ENCODE measurements at places on chromosomes 2 and 18. TPM values are rescaled to one million over a fixed set of nuclear protein-coding genes. Genes with fewer than 3 reads are reported as not detected.

RTTN gene
- total RNA-seq: 8.9 TPM

LRRTM1 gene
- not detected for total RNA-seq

CAPN14 gene
- 0.15 TPM for total RNA-seq

CFAP221 gene
- 1.1 TPM for total RNA-seq

PID1 gene
- 0.68 TPM for total RNA-seq

ABCA12 gene
- total RNA-seq: 0.12 TPM

HAT1 gene
- total RNA-seq: 37.2 TPM

ATP6V1B1 gene
- total RNA-seq: not detected

MCEE gene
- 7.2 TPM for total RNA-seq

LOXHD1 gene
- total RNA-seq: not detected

SPP2 gene
- not detected for total RNA-seq

TBC1D8 gene
- 52.3 TPM for total RNA-seq

DNA sequence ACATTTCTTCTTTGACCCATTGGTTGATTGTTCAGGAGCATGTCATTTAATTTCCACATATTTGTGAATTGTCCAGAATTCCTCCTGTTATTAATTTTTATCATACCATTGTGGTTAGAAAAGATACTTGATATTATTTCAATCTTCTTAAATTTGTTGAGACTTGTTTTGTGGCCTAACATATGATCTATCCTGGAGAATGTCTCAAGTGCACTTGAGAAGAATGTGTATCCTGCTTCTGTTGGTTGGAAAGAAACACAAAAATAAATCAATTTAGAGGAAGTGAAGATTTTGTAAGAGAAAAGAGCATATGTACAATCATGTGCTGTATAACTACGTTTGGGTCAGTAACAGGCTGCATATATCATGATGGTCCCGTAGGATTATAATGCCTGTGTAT lies 118.6 kb upstream of the CDC42EP3 start:
- DNase-seq: no peak

GRCh38 chr2:172256886-172257285 lies 154.2 kb upstream of the DLX2 start:
- no peak for DNase-seq

DNA sequence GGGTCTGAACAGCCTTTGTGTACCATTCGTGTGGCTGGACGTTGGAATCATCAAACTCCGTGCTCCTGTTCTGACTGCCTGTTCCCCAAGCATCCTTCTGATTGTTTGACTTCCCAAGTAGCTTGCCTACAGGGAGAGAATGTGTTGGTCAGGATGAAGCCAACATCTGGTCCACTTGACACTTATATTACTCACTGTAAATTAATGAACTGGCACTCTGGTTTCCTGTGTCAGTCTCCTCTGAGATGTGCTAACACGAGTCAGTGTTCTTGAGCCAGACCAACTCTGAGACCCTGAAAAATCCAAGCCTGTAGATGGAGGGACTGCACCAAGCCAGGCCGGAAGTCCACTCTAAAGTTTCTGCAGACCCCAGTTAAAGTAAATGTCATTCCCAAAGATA lies 440.9 kb downstream of the ZNF516 start:
- DNase-seq: no peak

- DNase-seq: no peak
Measured at GRCh38 chr2:239973386-239973785, 51.8 kb downstream of the NDUFA10 start.

GRCh38 chr2:121855510-121855909 lies 100.1 kb downstream of the TSN start:
- DNase-seq: no peak

GRCh38 chr2:98730053-98730706 lies 752 bp downstream of the MGAT4A start:
- no peak for DNase-seq

- DNase-seq: no peak
Measured at GRCh38 chr2:71849607-71850305, 297.9 kb downstream of the CYP26B1 start.

- DNase-seq: no peak
Measured at GRCh38 chr2:313991-314390, 26.1 kb upstream of the ALKAL2 start.

- no peak for DNase-seq
Measured at GRCh38 chr2:239233576-239233975, 167.2 kb downstream of the HDAC4 start.

- no peak for DNase-seq
Measured at GRCh38 chr2:203740871-203741281, 34.4 kb downstream of the CD28 start.

- no peak for DNase-seq
Measured at GRCh38 chr2:176999301-176999700, 213.3 kb upstream of the HNRNPA3 start.

DNA sequence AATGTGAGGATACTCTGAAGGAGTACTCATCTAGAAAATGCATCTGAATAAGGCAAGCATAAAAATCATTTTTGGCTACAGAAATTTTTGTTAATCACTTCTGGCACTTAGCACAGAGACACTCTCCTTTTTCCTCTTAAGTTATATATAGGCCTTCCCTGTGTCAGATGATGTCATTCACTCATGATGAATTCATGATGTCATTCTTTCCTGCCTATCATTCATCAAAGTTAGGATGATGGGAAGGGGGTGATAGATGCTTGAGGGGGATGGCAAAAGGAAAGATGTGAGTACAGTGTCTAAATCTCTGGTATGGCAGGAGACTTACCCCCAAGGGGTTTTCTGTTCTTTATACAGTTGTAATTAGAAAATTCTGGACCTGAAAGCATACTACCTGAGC lies 42.0 kb downstream of the MAP3K20 start:
- DNase-seq: no peak

GRCh38 chr2:235836491-235836911 lies 331.7 kb downstream of the GBX2 start:
- DNase-seq: no peak

GRCh38 chr2:207078186-207078798 lies 87.5 kb downstream of the KLF7 start:
- no peak for DNase-seq

GRCh38 chr2:74548285-74548899 lies 5.3 kb downstream of the LOXL3 start:
- no peak for DNase-seq

GRCh38 chr2:138522556-138522955 lies 21.0 kb downstream of the SPOPL start:
- no peak for DNase-seq

- peak; percentile 98 for DNase-seq
Measured at GRCh38 chr2:191846515-191847476, at the start of gene CAVIN2. Gene CAVIN2, minus strand, starts transcription at chr2:191847088. Its CDS starts 163 bp downstream, at chr2:191846925.

GRCh38 chr2:97764559-97765263 lies 51.3 kb downstream of the ZAP70 start:
- DNase-seq: no peak

DNA sequence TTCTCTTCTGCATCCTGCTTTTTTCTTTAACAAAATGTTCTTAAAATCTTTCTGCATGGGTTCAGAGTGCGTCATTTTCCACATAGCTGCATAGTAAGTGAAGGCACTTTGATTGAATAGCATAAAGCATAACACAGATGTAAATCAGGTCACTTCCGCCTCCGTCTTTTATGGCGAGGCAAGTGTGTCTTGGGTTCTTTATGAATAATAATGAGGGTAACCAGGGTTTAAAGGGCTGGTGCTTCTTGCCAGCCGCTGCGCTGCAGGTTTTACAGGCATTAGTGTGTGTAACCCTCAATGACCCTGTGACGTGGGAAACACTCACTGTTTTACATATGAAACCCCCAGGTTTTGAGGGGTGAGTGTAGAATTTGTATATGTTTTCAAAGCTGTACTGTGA lies 164.2 kb downstream of the MYT1L start:
- no peak for DNase-seq

DNA sequence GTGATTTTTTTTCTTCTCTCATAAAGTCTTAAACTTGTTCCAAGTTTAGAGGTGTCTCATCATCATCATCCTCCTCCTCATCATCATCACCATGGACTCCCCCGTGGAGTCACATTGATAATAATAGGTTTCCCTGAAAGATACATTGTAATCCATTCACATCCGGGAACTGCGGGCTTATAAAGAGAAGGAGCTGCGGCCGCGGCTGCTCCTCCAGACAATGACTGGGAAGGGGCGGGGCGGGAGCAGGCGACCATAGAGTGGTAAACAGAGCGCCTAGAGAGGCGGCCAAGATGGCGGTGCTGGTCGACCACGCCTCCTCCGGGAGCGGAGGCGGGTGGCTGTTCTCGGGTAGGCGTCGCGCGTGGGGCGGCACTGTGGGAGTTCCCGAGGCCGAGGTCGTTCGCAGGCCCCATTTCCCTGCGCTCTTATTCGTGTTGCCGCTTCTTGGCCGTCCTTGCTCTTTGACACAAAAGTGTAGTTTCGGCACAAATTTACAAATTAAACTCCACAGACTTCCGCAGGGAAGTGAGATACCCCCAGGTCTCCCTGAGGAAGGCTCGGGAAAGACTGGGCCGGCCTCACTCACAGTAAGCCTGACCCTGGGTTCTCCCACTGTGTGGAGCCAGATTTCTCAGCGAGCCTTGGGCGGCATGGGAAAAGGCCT lies 1.8 kb upstream of the TCF4 start:
- peak; percentile 71 for DNase-seq

DNA sequence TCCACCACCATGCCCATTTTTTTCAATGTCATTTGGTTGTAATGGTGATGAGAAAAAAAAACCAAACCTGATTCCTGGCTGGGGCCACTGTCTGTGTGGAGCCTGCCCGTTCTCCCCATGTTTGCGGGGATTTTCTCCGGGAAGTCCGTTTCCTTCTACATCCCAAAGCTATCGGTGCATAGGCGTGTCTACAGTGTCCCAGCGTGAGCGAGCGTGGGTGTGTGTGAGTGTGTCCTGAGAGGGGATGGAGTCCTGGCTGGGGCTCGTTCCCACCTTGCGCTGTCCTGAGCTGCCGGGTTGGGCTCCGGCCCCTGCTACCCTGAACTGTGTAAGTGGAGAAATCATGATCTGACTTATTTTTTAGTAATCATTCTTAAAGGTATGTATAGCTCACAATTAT lies 7.3 kb upstream of the ZAP70 start:
- DNase-seq: no peak

DNA sequence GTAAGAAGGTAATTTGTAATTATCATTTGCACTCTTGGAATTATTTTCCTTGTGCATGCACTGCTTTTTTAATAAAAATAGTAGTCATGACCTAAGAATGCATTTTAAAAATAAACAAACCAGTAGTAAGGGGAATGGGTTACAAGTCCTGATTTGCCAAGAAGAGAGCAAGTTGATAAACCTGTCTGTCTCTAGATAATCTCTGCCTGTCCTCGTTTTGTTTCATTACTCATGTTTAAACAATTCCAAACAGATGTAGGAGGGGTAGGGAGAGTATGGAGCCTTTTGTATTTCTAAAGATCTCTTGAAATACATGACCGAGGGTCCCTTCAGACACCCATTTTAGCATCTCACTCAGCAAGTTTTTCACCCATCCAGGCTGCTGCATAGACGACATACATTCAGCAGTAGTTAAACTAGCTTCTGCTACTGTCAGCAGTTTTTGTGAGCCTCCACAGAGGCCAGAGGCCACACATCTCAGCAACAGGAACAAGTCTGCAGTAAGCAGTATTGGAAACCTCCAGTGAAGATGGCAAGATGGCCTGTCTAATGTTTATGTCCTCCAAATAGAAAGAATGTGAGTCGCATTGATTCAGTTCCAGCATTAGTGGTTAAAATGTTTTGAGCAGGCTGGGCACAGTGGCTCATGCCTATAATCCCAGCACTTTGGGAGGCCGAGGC lies 2.3 kb upstream of the EXOC6B start:
- no peak for DNase-seq

- DNase-seq: no peak
Measured at GRCh38 chr2:54939446-54940118, 110.7 kb downstream of the RTN4 start.

- no peak for DNase-seq
Measured at GRCh38 chr2:240467659-240468302, 32.3 kb downstream of the GPC1 start.

DNA sequence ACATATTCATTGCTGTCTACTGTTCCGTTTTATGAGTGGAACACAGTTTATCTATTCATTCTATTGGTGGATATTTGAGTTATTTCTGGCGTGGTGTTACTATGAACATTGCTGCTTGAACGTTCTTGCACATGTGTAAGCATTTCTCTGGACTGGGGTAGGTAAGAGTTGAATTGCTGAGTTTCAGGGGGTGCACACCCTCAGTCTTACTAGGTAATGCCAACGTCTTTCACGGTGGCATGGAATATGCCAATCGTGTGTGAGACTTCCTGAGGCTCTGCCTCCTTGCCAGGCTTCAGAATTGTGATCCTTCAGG lies 56.4 kb upstream of the TXNDC2 start:
- no peak for DNase-seq

DNA sequence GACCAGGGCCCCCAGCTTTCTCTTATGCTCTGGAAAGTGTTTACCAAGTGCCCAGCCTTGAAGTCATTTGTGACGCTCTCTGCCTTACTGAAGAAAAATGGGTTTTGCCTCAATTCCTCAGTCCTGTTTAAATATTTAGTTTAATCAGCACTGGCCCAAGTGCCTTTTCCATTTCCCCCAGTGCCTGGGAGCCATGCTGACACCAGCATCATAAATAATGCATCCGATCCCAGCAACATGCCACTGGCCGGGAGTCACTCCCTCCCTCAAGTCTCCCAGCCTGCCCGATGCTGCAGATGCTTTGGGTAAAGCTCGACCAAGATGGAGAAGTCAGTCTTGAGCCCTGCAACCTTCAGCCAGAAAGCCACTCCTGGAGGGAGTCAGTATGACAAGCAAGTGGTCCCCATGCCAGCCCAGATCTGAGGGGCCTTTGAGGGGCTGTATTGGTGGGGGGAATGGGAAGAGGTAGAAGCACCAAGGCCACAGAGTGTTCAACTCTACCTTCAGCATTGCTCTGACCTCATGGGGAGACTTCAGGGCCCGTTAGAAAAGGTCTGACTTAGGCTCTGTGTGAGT lies 12.0 kb upstream of the MTA3 start:
- no peak for DNase-seq

- no peak for DNase-seq
Measured at GRCh38 chr2:106012001-106012590, 182.0 kb downstream of the UXS1 start.

- no peak for DNase-seq
Measured at GRCh38 chr2:227602358-227602757, 3.7 kb downstream of the SCYGR2 start.

- DNase-seq: no peak
Measured at GRCh38 chr2:118309257-118309945, 221.1 kb downstream of the INSIG2 start.

DNA sequence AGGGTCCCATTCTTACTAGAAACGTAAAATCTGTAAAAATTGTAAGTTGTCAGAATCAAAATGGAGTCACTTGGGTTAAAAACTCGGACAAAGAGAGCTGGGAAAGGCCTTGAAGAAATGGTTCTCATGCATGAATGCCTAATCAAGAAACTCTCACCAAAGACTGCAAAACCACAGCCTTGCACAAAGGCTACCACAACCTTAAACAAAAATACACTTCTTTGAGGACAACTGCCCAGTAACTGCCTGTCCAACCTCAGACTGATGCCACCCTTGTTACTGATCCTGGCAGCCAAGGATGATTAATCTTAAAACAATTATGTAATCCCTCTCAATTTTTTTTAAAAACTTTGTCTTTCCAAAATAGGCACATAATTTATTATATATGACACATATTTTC lies 299.3 kb downstream of the CCDC85A start:
- DNase-seq: no peak

GRCh38 chr2:207792244-207792785 lies 22.6 kb upstream of the FZD5 start:
- DNase-seq: no peak

GRCh38 chr2:29314816-29315571 lies 199.8 kb downstream of the CLIP4 start:
- no peak for DNase-seq
